Hindlimb muscle (tissue), 1 donor: ENCODE measurements at places on chromosomes 1 and 21.

DNA sequence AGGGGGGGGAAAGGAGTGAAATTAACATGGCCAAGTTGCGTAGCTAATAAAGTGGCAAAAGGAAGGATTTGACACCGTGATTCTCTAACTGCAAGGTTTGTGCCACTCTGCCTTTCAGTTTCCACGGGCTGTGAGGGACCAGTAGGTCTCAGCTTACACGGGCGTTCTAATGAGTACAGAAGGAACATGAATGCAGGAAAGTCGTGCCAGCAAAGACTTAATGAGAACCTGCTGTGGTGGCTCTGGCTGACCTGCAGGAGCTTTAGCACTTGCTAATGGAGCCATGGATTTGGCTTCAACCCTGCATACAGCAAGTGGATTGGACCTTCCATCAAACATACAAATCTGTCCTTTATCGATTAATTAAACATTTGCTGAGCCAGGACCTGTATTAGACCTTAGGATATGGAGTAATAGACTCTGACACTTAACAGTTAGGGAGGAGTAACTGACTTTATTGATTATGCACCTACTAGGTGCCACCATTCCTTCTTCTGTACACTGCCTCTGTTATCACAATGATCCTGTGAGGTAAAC, 15.1 kb upstream of the PITHD1 start:
- no peak for DNase-seq

DNA sequence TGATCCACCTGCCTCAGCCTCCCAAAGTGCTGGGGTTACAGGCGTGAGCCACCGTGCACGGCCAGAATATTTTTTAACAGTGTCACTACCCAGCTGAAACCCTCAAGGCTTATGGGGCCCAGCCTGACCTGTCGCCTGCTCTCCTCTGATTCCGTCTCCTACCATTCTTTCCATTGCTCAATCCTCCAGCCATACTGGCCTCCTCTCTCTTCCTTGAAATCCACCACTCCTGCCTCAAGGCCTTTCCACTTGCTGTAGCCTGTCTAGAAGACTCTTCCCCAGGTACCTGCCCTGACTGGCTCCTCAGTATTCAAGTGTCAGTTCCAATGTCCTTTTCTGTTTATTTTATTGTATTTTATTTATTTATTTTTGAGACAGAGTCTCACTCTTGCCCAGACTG, 53.9 kb downstream of the YARS1 start:
- no peak for DNase-seq

DNA sequence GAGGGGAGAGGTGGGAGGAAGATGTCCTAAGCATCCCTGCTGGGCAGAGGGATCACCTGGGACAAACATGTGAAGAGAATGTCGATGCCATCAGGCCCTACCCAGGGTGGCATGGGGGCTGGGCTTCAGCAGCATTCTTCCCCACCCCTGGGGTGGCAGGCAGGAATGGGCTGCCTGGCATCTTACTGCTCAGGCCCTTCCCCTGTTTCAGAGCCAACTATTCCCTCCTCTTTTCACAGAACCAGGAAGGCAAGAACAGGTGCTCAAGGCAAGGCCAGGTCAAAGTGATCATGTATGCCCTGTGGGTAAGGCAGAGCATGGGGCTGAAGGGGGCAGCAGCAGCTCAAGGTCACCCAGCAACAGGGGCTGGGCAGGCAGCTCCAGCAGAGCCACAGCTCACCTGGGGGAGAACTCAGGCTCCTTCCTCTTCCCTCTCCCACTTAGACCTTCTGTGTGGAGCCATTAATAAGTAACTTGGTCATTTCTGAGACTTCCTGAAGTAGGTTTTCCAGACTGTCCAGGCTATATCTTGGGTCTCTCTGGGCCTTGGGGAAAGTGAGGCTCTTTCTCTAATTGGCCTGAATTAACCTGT, 56.4 kb downstream of the ELK4 start:
- DNase-seq: no peak

- no peak for DNase-seq
Observed at GRCh38 chr1:115192200-115192767, 103.0 kb upstream of the TSPAN2 start.

- DNase-seq: no peak
Observed at GRCh38 chr1:218468711-218469110, 123.6 kb downstream of the TGFB2 start.
